ENCODE measurements at places on chromosomes 16 and 17.

GRCh38 chr17:81810892-81811704, 7.1 kb downstream of the GCGR start:
- no peak for DNase-seq

GRCh38 chr17:30920683-30921543, 832 bp upstream of the ADAP2 start:
- DNase-seq, result no peak

GRCh38 chr17:2792366-2793169, 3.7 kb upstream of the RAP1GAP2 start:
- no peak for DNase-seq

DNA sequence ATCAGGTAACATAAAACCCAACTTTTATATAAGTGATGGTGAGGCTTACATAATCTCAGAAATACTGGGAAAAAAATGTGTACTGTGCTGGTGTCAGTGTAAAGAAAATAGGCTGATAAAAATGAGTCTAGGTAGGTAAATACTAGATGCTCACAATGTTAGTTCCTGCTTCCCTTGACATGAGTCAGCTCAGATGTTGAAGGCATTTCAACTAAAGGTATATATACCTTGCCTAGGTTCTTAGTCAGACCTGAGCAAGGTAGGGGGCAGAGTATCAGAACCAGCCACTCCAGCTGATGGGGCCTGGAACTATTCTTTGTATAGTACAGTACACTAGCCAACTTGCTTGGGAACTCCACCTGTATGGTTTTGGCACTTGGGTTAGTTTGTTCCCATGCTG, 51.0 kb upstream of the CA10 start:
- DNase-seq, result no peak

GRCh38 chr17:79794659-79795511, 2.0 kb downstream of the CBX8 start:
- no peak for DNase-seq

DNA sequence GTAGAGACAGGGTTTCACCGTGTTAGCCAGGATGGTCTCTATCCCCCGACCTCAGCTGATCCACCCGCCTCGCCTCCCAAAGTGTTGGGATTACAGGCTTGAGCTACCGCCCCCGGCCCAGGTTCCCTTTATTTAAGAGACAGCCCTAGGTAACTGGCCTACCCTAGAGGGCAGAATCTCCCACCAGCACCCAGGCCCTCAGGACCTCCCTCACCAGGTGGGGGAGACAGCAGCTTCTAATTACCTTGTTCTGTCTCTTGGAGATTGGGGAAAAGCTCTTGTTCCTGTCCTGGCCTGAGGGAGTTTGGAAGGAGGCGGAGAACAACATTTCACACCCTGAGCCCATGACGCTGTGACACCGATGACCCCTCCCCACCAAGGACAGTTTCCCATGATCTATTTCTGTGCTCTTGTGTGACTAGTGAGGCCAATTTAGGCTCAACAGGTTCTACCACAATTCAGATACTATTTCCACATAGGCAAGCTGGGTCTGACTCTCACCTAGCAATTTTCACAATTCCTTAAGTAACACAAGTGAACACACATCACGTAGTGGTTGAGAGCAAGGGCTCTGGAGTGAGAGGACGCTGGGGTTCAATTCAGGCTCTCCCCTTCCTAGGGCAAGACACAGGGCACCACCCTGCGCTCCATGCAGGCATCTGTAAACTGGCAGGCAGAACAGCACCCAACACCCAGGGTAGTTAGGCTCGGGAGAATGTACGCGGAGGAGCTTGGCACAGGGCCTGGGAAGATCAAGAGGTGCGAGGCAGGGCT, 20.4 kb downstream of the HDAC5 start:
- DNase-seq, result no peak

GRCh38 chr17:3894911-3895343, 2.1 kb upstream of the CAMKK1 start:
- no peak for DNase-seq

GRCh38 chr17:83084621-83085056, 5.2 kb downstream of the METRNL start:
- DNase-seq, result no peak

- no peak for DNase-seq
Observed at GRCh38 chr16:52568983-52569690, 22.2 kb upstream of the TOX3 start.

GRCh38 chr17:82013772-82014321, 8.8 kb downstream of the CENPX start:
- no peak for DNase-seq

- DNase-seq, result no peak
Observed at GRCh38 chr17:79977708-79978547, 57.7 kb downstream of the TBC1D16 start.

GRCh38 chr16:90057738-90058173, 19.4 kb downstream of the PRDM7 start:
- no peak for DNase-seq

DNA sequence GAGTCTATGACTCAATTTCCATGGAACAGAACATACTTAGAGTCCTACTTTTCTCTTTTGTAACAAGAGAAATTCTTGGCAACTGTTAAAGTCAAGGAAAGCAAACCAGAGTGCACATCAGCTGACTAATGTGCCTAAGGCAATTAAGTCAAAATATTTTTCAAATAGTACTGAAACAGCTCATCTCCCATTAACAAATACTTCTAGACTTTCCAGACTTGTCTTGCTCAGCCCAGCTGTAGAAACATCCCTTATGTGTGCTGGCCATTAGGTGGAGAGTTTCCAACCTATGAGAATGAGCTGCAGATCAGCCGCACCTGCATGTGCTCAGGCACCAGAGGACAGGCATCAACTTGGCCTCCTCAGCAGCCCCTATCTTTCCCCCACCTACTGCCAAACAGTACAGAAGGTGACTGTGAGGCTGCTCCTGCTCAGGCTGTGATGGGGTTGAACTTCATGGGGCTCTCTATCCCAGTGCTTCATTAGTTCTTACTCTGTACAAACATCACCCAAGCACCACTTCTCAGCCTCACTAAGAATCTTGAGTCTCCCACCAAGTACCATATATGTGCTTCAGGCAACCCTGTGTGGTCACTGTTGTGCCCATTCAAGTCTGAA, 32.2 kb downstream of the TEX2 start:
- no peak for DNase-seq

GRCh38 chr16:86092586-86093480, 193.9 kb downstream of the IRF8 start:
- DNase-seq, result no peak

GRCh38 chr16:2841606-2842339, 11.7 kb downstream of the ZG16B start:
- no peak for DNase-seq

- no peak for DNase-seq
Observed at GRCh38 chr16:31344712-31345111, 10.3 kb upstream of the ITGAX start.

GRCh38 chr16:65574326-65574966, 452.6 kb upstream of the CDH11 start:
- no peak for DNase-seq

- no peak for DNase-seq
Observed at GRCh38 chr17:12287953-12288352, 267.3 kb downstream of the MAP2K4 start.

Measured in stimulated activated CD4-positive, alpha-beta T cell treated with anti-CD3 and anti-CD28 coated beads, TNF-alpha, amount 100 ng/mL, for 24 hours (primary cell).